A549 treated with CORT108297 at 1 μM for 4 hours (cell line): ENCODE measurements at places on chromosomes 6 and 20. TPM values are rescaled to one million over a fixed set of nuclear protein-coding genes. Genes with fewer than 3 reads are reported as not detected.

Gene PREX1
- total RNA-seq = 9.8 to 13.8 TPM (median 11.5 TPM) in 5 replicates

Gene FNDC1
- 0.04 to 0.09 TPM (median 0.06 TPM) in 5 replicates for total RNA-seq

Gene CDSN
- total RNA-seq = 0.03 TPM in 1 of 5 replicates, not detected in the others

Gene ZNF311
- 0.07 to 0.21 TPM (median 0.18 TPM) in 5 replicates for total RNA-seq

Gene GNRH2
- total RNA-seq = 0.12 to 0.53 TPM (median 0.26 TPM) in 4 of 5 replicates, not detected in the other

Gene SLC35D3
- total RNA-seq = 0.05 to 0.13 TPM (median 0.08 TPM) in 5 replicates

Gene HSPA12B
- 0.35 to 0.62 TPM (median 0.50 TPM) in 5 replicates for total RNA-seq

Gene RNF182
- 2.7 to 3.5 TPM (median 3.1 TPM) in 5 replicates for total RNA-seq

Gene C6orf62
- 47.0 to 67.5 TPM (median 53.3 TPM) in 5 replicates for total RNA-seq

Gene ZDHHC14
- total RNA-seq = 2.9 to 4.5 TPM (median 3.4 TPM) in 5 replicates

Gene CHRNA4
- 0.09 to 0.84 TPM (median 0.33 TPM) in 5 replicates for total RNA-seq

Gene PHACTR3
- 0.06 to 0.07 TPM in 2 of 5 replicates, not detected in the others for total RNA-seq

Gene ANKRD6
- total RNA-seq = 1.3 to 1.8 TPM (median 1.6 TPM) in 5 replicates
